ENCODE measurements at places on chromosomes 2 and 18.

DNA sequence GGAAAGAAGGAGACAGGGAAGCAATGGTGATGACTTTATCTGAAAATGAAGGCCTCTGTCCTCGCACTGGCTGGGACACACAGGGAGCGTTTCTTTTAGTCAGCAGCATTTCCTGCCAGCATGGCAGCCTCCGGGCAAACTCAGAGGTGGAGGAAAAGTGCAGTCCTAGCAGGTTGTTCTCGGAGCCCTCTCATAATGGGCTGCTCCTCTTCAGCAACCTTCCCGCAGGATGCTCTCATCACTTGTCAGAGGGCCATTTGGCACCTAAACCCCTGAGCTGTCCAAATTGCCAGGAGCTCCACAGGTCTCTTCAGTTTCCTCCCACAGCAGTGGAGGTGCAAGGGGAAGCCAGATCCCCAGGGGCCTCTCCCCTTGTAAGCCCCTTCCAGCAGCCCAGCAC is 6.2 kb downstream of the STK39 start:
- peaks cover 11% of the 10 kb centered on the region for H3K4me1 ChIP-seq
- H3K36me3 ChIP-seq = no peaks in the 10 kb centered on the region
- no peak overlapping the region for H3K4me3 ChIP-seq
- no peak overlapping the region for H3K27ac ChIP-seq

DNA sequence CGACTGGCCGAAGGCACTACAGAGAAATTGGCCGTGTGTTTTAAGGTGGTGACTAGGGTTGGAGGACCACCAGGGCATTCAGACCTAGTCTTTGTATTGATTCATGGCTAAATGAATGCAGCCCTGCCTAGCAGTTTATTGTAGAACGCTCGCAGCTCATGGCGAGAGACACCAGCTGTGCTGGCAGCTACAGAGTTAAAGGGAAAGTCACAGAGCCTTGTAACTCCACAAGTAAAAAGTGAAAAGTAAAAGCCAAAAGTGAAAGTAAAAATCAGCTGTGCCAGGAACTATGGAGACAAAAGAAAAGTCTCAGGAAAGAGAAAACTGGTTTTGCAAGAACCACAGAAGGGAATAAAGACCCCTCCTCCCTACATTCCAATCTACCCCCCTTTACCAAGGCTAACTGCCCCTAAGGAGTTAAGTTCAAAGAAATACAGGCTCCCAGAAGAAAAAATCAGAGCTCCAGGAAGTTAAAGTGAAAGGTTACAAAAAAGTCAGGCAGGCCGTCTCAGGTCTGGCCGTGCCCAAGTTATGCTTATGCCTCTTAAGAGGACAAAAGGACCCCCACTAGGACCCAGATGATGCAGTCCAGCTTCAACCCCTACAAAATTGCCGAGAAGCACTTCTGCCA is 46.4 kb upstream of the SELENOI start:
- H3K4me1 ChIP-seq = peaks cover 19% of the 10 kb centered on the region
- peak overlapping the region; percentile 52 for H3K4me3 ChIP-seq
- H3K27me3 ChIP-seq = no peaks in the 10 kb centered on the region
- H3K27ac ChIP-seq = no peak overlapping the region
- DNase-seq = peak; percentile 20
- no peaks in the 10 kb centered on the region for H3K36me3 ChIP-seq

GRCh38 chr2:9306911-9307310 is 100.3 kb downstream of the ASAP2 start:
- no peak for DNase-seq
- no peak overlapping the region for H3K27ac ChIP-seq
- H3K4me3 ChIP-seq = peak overlapping the region; percentile 5
- H3K4me1 ChIP-seq = no peaks in the 10 kb centered on the region
- H3K27me3 ChIP-seq = no peaks in the 10 kb centered on the region

DNA sequence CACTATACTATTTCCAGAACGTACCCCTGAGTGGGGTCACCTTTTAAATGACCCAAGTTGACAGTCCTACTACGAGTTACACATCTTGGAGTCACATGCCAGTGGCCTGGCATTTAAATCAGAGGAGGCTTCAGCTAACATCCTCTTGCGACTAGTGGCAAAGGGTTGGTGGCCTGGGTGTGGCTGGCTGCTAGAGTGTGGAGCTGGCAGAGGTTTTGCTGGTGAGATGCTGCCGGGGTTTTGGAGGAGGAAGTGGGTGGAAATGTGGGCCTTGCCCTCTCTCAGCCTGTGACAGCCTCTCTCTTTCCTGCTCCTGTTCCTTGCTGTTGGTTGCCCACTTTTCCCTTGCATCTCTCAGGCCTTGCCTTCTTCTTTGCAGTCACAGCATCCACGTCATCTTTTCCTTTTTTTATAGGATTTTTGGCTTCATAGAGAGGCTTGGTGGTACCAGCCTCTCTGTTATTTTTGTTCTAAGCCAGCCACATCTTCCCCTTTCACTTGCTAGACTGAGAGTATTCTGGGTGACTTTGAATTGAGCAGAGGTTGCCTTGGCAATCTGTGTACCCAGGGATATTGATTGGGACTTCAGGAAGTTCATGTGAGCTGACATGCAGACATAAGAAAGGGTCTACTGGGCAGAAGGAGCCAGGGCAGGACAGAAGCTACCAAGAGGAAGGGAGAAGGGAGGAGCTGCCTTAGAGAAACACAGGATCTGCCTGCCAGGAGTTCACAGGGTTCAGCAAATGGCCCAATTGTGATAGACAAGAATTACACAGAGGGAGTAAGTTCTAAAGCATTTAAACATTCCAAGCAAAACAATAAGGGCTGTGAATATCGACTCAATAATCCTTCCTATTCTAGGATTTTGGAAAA is 55.4 kb downstream of the CDC42EP3 start:
- no peak for DNase-seq
- no peaks in the 10 kb centered on the region for H3K36me3 ChIP-seq

DNA sequence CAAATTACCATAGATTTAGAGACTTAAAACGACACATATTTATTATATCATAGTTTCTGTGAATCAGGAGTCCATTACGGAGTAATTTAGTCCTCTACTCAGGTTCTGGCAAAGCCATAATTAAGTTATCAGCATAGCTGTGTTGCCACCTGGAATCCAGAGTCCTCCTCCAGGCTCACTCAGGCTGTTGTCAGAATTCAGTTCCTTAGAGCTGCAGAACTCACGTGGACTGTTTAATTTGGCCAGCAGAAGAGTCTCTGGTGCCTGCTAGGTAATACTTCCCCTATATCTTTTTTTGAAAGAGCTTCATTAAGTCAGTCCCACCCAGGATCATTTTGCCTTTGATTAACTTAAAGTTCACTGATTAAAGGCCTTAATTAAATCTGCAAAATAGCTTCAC is 891.5 kb downstream of the SUCLG1 start:
- H3K27me3 ChIP-seq = no peaks in the 10 kb centered on the region
- no peaks in the 10 kb centered on the region for H3K4me1 ChIP-seq
- H3K27ac ChIP-seq = no peak overlapping the region

DNA sequence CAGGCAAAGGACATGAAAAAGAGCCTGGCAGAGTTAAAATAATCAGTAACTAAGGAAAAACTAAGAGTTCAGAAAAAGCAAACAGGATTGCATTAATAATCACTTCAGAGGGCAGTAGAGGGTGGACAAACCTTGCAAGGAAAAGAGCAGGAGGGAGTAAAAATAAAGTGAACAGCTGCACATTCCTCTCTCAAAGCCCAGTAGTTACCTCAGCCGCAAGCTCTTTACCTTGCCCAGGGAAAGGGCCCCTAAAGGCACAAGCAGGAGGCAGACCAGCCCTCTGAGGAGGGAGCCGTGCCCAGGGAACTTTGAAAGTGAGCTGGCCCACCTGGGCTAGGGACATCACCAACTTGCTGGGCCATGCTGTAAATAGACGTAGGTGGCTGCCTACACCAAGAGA is 196.9 kb downstream of the C1D start:
- no peaks in the 10 kb centered on the region for H3K36me3 ChIP-seq
- H3K4me3 ChIP-seq = no peak overlapping the region
- H3K27ac ChIP-seq = no peak overlapping the region
- no peaks in the 10 kb centered on the region for H3K4me1 ChIP-seq

DNA sequence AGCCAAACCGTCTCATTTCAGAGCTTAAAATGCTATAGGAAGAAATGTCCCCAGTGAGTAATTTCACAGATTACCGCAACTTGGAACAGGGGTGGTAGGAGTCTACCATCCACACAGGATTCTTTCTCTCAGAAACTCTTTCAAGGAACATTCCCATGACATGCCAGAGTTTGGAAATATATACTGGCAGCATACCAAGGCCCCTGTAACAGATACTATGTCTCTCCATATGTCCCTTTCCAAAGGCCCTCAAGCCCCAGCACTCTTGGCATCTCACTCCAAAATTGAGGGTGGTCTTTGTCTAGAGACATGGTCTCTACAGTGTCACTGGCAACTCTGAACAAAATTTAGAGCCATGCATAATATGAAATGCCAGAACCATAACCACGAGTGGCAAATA is 11.0 kb downstream of the FIGLA start:
- H3K27me3 ChIP-seq = no peaks in the 10 kb centered on the region
- H3K27ac ChIP-seq = no peak overlapping the region
- no peak for DNase-seq
- no peak overlapping the region for H3K4me3 ChIP-seq
- no peaks in the 10 kb centered on the region for H3K36me3 ChIP-seq

GRCh38 chr18:30288662-30289414 is 753.7 kb downstream of the DSC3 start:
- no peak overlapping the region for H3K4me3 ChIP-seq
- H3K27ac ChIP-seq = no peak overlapping the region
- DNase-seq = no peak
- H3K4me1 ChIP-seq = no peaks in the 10 kb centered on the region
- H3K36me3 ChIP-seq = no peaks in the 10 kb centered on the region

DNA sequence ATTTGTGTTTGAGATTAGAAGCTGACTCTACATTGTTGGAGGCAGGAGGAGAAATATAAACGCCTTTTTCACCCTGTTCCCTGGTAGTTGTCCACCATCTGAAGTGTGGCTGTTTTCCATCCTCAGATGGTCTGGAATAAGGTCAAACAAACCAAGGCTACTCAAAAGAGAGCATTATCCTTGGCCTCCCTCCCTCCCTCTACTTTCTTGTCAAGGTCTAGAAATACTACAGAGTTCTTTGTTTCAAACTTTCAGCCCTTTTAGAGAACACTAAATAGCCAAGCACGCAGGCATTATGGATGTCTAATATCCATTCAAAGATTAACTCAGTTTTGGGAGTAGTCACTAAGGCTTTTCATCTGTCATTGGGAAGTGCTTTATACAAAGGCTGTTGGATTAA is 215.8 kb upstream of the ITGA4 start:
- H3K27ac ChIP-seq = no peak overlapping the region
- H3K36me3 ChIP-seq = no peaks in the 10 kb centered on the region
- no peaks in the 10 kb centered on the region for H3K27me3 ChIP-seq
- DNase-seq = no peak

DNA sequence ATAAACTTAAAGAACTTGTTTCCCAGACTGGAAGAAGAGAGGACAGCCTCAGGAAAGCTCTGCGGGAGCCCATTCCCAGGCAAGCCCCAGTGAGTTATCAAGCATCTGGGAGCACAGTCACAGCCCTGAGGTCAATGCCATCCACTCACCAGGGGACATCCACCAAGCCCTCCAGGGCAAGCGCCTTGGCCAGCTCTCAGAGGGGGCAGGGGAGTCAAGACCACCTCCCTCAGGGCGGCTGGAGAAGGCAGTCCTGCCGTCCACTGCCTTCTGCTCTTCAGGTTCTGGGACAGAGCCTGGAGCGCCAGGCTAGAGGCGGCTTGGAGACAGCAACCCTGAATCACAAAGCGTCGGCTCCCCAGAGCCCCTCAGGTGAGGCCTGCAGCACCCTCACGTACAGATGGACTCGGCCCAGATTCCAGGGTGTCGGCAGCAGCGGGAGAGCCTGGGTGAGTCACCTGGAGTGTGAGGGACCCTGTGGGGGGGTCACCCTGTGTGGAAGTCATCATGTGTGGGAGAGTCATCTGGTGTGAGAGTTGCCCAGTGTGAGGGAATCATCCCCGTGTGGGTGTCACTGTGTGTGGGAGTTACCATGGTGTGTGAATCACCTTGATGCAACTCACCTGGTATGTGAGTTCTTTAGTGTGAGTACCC is 100.9 kb upstream of the TEX51 start:
- no peak overlapping the region for H3K27ac ChIP-seq
- H3K36me3 ChIP-seq = no peaks in the 10 kb centered on the region
- H3K27me3 ChIP-seq = peaks cover 8% of the 10 kb centered on the region

- H3K4me3 ChIP-seq = no peak overlapping the region
- no peak for DNase-seq
- peaks cover 11% of the 10 kb centered on the region for H3K36me3 ChIP-seq
- H3K27me3 ChIP-seq = no peaks in the 10 kb centered on the region
Measured at GRCh38 chr2:88737385-88737784, 45.9 kb downstream of the RPIA start.

- DNase-seq = no peak
- no peak overlapping the region for H3K4me3 ChIP-seq
- H3K27ac ChIP-seq = no peak overlapping the region
- no peaks in the 10 kb centered on the region for H3K27me3 ChIP-seq
Measured at GRCh38 chr2:118128826-118129225, 40.6 kb downstream of the INSIG2 start.

DNA sequence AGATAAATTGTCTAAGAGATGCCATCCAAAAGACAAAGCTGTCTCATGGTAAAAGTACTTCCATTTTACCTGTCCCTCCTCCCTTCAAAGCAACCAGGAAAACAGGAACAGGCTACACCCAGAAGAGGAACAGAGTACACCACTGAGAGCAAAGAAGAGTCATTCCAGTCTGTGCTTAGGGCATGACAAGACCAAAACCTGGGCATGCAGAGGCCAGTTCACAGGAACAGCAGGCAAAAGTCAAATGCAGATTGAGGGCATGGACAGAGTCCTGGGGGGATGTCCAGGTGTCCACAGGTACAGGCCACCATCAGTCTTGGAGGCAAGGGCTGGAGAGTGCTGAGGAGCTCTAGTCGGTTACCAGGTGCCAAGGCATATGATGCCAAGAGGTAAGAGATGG is 23.7 kb downstream of the PLEK start:
- H3K27me3 ChIP-seq = peaks cover 24% of the 10 kb centered on the region
- peaks cover 4% of the 10 kb centered on the region for H3K4me1 ChIP-seq
- no peak overlapping the region for H3K4me3 ChIP-seq

DNA sequence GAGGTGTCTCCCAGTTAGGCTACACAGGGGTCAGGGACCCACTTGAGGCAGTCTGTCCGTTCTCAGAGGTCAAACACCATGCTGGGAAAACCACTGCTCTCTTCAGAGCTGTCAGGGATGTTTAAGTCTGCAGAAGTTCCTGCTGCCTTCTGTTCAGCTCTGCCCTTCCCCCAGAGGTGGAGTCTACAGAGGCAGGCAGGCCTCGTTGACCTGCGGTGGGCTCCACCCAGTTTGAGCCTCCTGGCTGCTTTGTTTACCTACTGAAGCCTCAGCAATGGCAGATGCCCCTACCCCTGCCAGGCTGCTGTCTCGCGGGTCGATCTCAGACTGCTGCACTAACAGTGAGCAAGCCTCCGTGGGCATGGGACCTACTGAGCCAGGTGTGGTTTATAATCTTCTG is 346.3 kb downstream of the CELF4 start:
- no peak overlapping the region for H3K27ac ChIP-seq
- no peaks in the 10 kb centered on the region for H3K36me3 ChIP-seq
- no peak for DNase-seq
- no peaks in the 10 kb centered on the region for H3K27me3 ChIP-seq

GRCh38 chr2:186612026-186612425 is 22.2 kb downstream of the ITGAV start:
- H3K36me3 ChIP-seq = no peaks in the 10 kb centered on the region
- no peak overlapping the region for H3K4me3 ChIP-seq
- no peak for DNase-seq
- peak overlapping the region; percentile 18 for H3K27ac ChIP-seq
- H3K27me3 ChIP-seq = no peaks in the 10 kb centered on the region
